ENCODE measurements at places on chromosomes 16 and 17.
A peak's percentile ranks its signal among the peaks of the same experiment; 100 is the strongest.

- peak; percentile 68 for DNase-seq
These were observed 5.3 kb downstream of the RNF166 start for GRCh38 chr16:88700636-88701482.

- DNase-seq = no peak
These were observed 22.7 kb upstream of the ATP5MC1 start for GRCh38 chr17:48869821-48870318.

GRCh38 chr16:84448444-84448843 lies 56.0 kb downstream of the MEAK7 start:
- DNase-seq = no peak

- no peak for DNase-seq
These were observed 14.0 kb upstream of the ELAC2 start for GRCh38 chr17:13031718-13032350.

GRCh38 chr16:64870859-64871258 lies 251.0 kb downstream of the CDH11 start:
- no peak for DNase-seq

GRCh38 chr16:21694609-21695008 lies 30.8 kb downstream of the OTOA start:
- DNase-seq = no peak

DNA sequence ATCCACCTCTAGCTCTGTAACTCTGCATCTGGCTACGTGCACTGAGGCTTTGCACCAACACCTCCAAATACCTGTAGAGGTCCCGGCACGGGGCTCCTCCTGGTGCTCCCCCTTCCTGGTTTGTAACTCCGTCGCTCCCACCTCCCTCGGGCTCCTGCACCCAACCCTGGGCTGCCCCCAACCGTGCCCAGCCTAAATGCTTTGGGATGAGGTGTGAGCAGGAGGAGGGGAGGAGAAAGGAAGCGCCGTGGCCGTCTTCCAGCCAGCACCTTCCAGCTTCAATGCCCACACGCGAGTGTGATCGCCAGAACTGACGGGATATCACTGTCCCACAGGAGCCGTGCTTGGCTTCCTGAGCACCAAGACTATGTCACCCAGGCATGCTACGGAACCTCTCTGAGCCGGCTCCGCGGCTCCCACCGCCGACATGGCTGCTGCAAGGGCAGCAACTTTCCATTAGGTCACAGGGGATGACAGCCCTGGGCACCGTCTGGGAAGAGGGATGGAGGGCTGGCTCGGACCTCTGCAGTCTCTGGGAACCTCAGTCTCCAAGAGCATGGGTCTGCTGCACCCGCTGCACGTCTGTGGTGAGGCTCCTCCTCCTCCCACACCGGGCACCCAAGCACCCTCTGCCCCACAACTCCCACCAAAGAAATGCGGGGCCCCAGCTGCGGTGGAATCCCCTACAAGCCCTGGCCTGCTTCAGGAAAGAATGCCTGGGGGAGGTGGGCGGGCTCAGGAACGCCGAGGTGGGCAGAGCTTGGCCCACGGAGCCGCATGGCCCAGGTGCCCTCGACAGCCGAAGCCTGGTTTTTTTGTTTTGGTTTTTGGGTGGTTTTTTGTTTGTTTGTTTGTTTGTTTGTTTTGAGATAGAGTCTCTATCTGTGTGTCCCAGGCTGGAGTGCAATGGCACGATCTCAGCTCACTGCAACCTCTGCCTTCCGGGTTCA lies 6.4 kb upstream of the SLC38A10 start:
- no peak for DNase-seq

DNA sequence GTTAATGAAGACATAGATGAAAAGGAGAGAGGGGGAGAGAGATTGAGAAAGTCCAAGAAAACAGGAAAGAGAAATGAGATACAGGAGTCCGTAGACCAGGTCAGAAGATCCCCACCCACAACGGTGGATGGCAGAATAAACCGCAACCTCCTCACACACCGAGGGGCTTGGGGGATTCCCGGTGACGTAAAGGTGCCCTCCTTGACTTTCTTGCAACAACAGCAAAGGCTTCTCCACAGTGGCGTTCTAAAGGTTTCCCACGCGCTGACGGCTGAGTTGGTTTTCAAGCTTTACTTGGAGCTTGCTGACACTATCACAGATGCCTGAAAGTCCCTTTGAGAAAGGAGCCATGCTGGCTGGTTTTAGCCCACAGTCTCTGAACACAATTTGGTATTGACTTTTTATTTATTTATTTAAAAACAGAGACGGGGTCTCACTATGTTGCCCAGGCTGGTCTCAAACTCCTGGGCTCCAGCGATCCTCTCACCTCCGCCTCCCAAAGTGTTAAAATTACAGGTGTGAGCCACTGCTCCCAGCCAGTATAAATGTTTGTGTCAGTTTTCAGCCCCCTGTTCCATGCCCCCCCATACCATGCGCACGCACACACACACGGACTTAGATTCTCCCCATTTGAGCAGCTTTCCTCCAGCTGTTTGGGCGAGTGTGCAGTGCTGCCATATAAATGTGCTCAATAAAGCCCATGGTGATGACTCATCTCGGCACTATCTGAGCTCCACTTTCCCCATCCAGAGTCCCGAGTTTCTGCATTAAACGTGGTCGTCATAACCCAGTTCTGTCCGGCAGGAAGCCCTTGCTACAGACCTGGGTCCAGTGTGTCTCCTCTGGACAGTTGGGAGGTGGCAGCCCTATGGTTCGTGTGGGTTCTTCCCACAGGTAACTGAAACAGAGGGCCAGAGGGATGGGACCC lies 33.0 kb upstream of the SEC14L1 start:
- no peak for DNase-seq

DNA sequence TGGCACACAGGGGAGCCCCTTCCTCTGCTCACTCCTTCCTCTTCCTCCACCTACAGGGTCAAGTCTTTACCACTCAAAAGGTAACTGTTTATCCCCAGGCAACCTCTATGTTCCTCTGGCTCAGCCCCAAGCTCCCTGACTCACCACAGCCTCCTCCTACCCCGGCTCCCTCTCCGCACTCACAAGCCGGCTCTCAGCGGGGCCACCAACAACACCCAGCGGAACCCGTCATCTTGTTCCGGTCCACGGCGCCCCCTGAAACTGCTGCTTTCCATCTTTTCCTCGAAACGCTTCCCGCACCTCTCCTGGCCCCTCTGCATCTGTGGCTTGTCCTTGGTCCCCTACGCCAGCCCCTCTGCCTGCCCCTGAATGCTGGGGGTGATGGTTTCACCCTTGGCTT lies 58.4 kb downstream of the NXN start:
- DNase-seq = no peak

- DNase-seq = no peak
These were observed 10.5 kb upstream of the TSPOAP1 start for GRCh38 chr17:58338841-58339754.

- no peak for DNase-seq
These were observed 40.8 kb downstream of the SCNN1G start for GRCh38 chr16:23223368-23223767.

DNA sequence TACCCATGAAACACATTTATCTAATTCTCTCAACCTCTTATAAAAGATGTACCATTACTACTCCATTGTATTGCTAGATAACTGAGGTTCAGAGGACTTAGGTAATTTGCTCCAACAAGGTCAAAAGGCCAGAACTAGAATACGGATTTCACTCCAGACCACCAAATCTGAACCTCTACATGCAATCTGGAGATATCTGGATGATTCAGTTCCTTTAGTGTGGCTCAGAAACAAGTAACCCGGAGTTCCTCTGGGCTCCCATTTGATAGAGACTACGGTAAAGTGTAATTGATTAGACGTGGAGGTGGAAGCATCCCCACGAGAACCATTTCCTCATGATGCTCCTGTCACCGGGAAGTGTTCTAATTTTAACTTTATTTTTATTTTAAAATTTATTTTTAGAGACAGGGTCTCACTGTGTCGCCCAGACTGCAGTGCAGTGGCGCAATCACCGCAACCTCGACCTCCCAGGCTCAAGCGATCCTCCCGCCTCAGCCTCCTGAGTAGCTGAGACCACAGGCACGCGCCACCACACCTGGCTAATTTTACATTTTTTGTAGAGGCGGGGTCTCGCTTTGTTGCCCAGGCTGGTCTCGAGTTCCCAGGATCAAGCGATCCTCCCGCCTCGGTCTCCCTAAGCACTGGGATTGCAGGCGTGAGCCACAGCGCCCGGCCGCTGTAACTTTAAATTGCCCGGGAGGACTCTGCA lies 608 bp upstream of the COX10 start:
- no peak for DNase-seq

DNA sequence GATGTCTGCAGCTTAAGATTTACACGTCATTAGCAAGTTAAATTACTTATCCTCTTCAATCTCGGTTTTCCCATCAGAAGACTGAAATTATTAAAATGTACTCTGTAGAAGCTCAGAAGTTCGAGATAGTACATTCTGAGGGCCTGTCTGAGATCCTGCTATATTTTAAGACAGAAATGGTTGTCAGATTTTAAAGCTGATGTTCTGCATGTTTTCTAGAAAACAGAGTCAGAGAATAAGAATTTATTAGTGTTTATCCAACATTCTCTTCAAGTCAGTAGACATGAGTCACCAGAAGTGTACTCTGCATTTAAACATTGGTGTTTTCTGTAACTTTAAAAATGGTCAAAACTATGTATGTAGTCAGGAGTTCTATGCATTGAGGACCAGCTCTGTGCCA lies 155.2 kb upstream of the MYOCD start:
- DNase-seq = no peak

GRCh38 chr17:55632236-55632635 lies 90.4 kb downstream of the TMEM100 start:
- DNase-seq = no peak

DNA sequence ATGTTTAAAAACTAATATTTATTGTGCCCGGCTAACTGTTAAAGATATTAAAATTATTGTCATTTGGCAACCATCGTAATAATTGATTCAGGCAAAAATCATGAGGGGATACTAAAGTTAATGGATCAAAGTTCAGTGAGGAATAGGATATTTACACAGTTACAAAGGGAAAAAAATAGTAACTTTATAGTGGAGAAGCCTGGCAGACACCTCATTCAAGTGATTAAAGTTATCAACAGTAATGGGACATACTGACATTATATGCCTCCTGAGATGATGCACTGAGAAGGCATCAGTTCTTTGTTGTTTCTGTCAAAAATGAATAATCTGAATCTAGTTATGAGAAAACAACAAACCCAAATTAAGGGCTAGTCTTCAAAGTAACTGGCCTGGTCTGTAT lies 77.1 kb downstream of the NLK start:
- no peak for DNase-seq

DNA sequence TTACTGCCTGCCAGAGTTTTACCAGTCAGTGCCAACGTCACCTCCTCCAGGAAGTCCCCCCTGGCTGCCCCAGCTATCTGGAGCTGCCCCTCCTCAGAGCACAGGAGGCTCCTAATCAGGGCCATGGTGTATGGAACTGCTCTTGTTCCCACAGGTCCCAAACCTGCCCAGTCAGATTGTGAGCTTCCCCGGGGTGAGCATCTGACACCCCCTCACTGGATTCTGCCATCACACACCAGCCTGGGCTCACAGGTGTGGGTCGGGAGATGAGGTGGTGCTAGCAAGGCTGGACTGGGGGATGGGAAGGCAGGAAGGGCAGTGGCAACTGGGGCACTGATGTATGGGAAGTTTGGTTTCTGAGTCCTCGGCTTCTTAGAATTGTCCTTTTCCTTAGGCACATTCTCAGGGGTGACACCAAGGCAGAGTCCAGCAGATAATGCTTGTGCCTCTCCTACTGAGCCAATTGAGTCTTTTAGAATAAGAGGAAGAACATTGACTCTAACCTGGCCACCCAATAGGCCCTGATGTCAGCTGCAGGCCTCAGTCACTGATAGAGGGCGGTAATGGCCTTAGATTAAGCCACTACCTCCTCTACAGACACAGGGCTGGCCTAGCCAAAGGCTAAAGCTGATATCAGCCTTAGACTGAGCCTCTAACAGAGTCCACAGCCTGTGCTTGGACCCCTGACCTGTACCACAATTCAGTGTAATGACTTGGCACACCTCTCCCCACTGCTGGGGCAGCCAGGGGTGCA lies 107.9 kb downstream of the WSCD1 start:
- no peak for DNase-seq

- DNase-seq = no peak
These were observed at the start of gene SAMD14 for GRCh38 chr17:50129728-50130558. TSS of gene SAMD14 (minus strand) at chr17:50130160. CDS start at chr17:50124959, 5,201 bp downstream.

DNA sequence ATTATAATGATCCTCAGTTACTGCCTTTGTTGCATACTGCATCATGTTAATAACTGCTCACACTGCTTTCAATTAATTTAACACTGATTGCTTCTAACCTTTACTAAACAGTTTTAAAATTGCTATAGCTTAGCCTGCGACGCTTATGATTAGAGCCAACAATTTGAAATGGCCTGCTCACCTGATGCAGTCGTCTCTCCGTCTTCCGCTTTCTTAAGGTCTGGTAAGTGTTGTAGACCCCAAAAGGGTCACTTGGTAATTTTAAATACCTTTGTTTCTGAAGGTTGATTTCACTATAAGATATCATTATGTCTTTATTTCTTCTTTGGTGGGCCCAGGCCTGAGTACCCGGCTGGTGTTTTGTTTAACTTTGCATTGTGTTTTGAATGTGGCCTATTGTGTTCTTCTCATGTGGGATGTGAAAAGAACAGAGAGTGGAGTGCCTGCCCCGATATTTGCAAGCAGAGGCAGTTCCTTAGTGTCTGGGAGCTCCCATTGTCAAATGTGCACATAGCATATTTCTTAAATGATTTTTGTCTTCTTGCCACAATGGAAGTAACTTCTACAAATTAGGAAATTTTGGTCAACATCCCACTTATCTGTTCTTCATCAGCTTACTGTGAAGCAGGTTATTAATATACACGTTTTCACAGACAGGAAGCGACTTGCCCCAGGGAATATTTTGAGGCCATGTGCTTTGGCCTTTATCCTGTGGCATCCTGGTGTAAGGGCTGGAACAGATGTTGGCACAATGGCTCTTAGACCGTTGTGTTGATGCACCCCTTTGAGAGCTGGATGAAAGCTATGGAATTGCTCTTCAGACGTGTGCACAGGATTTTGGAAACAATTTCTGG lies 2.9 kb downstream of the PHKB start:
- DNase-seq = no peak

DNA sequence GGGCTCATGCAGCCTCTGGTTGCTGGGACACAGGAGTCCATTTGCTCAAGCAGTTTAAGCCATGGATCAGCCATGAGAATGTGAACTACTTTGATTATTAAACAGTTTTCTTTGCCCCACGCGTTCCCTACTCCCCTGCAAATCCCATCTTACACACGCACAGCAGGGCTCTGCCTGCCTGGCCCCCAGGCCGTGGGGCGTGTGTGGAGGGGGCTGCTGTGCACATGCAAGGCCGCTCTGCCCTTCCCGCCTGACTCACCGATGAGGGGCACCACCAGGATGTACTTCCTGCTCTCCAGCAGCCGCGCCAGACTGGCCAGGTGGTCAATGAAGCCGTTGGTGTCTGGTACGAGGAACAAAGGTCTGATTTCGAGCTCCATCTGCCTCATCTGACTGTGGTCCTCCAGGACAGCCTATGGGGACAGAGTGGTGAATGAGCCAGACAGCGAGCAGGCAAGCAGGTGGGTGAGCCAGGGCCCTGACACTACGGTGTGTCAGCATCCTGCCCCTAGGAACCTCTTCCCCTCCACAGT lies 13.7 kb downstream of the HIC1 start:
- peak; percentile 21 for DNase-seq

- no peak for DNase-seq
These were observed 7.0 kb downstream of the CUEDC1 start for GRCh38 chr17:57948169-57948554.

- no peak for DNase-seq
These were observed 37.5 kb downstream of the SDR42E1 start for GRCh38 chr16:81973737-81974136.

- DNase-seq = peak; percentile 55
These were observed 32.4 kb downstream of the FOXK2 start for GRCh38 chr17:82551779-82552457.

All from T1000 (cell line).